Fibroblast of mammary gland (primary cell): ENCODE measurements at places on chromosomes 1 and 21.
A peak's percentile ranks its signal among the peaks of the same experiment; 100 is the strongest.

DNA sequence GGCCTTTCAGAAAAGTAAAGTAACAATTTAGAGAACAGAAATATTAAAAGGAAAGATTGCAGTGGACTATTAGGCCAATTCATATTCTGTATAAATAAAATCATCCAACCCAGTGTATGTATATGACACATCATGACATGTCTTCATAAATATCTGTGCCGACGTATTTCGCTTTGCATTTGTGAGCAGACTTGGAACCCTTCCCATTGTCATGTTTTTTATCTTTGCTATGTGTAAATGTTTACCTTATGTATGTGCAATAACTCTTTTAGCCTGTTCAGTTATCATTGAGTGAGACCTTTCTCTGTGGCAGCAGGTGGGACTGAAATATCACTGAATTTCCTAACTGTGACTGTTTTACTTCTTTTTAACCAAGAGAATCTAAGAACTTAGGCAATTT, 58.0 kb upstream of the FAM3B start:
- peak; percentile 52 for DNase-seq

DNA sequence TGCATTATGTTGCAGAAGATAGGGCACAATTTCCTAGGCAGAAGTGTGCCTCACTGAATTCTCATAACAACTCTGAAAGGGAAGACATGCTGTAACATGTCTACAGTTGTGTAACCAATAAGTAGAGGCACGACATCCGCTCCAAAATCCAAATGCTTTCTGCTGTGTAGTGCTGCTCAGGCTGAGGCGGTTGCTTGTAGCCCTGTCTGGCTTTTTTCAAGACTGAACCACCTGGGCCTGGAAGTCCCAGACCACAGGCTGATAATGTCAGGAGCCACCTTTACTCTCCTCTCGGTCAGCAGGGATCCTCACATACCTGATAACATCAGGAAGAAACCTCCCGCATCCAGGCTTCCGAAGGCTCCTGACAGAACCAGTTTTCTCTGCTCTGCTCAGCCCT, 10.9 kb downstream of the AKNAD1 start:
- DNase-seq: no peak

DNA sequence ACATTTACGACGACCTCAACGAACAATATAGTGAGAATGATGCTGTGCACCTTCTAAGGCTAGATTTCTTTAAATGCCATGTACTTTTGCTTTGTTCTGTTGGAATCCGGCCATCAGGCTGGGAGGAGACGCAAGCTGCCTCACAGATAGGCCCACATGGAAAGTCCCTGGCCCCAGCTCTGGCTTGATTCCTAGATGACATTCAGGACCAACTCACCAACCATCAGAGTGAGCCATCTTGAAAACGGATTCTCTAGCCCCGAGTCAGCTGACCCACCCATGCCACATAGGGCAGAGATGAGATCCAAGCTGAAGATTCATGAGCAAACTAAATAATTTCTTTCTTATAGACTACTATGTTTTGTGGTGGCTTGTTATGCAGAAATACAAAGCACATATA, 164.4 kb downstream of the ZNF281 start:
- DNase-seq: peak; percentile 54

GRCh38 chr1:92362970-92363369, 64.1 kb downstream of the RPAP2 start:
- no peak for DNase-seq

- no peak for DNase-seq
These were observed 3.2 kb upstream of the CD1C start for GRCh38 chr1:158286487-158286886.

GRCh38 chr21:15669247-15669646, 60.5 kb upstream of the USP25 start:
- DNase-seq: peak; percentile 38

DNA sequence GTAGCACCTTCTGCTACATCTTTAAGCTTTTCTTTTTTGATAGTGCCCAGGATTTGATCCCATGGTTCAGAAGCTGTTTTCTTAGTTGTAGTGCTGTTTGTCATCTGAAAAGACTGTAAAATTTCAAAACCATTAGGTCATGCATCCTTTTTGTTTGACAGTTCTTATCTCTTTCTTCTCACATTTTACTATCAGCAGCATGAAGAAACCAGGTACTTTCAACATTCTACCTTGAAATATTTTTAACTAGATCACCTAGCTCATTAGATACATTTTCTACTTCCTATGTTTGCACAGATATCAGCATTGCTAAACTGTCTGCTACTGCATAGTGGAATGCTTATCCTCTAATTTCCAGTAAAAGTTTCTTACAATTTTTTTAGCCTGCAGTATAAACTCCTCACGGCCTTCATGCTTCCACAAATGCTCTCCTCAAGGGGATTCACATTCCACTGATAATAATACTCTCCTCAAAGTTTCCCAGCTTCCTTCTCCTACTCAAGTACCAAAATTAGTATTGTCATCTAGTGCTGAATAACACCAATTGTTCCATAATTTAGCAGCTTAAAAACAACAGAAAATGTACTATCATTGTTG, 243.9 kb upstream of the ZRANB2 start:
- no peak for DNase-seq

DNA sequence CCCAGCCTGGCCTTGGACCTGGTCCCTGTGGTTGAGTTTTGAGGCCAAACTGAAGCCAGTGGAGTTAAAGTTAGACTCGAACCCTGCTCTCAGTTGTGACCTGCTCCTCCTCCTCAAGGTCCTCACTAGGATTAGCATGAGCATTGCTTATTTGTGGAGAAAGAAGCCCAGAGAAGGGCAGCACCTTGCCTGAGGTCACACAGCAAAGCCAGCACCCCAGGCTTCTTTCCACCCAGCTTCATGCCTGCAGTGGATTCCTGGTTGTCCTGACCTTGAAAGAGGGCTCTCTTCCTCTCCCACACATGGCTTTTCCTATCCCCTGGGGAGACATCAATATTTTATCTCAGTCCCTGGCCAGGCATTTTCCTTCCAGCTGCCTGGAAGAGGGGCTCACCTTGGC, 2.8 kb downstream of the LDLRAP1 start:
- DNase-seq: no peak

DNA sequence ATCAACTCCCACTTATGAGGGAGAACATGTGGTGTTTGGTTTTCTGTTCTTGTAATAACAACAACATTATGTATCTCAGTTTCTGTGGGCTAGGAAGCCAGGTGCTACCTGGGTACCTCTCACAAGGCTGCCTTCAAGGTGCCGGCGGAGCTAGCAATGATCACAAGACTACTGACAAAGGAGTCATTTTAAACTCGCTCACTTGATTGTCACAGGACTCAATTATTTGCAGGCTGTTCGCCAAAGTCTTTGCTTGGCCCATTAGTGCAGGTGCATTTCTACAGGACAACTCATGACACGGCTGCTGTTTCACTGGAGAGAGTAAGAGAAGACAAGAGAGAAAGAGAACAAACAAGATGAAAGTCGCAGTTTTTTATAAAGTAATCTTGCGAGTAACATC, 1237.4 kb upstream of the TMPRSS15 start:
- no peak for DNase-seq

- no peak for DNase-seq
These were observed 22.5 kb downstream of the TNFRSF1B start for GRCh38 chr1:12189328-12189682.

DNA sequence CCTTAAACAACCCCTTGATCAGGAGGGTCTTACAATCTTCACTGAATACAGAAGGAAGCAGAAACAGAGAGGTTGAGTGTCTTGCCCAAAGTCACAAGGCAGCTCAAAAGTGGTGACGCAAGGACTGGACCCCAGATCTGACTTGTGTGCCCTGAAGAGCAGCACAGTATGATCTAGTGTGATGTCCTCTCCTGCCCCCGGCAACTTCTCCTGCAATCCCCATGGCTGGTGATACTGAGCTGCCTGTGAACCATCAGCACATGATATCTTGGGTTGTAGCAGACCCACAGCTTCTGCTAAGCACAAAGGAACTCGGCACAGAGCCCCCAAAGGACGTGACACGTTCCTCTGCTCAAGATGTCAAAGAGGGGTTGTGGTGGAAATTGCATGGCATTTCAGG, 51.2 kb upstream of the EDN2 start:
- DNase-seq: no peak

DNA sequence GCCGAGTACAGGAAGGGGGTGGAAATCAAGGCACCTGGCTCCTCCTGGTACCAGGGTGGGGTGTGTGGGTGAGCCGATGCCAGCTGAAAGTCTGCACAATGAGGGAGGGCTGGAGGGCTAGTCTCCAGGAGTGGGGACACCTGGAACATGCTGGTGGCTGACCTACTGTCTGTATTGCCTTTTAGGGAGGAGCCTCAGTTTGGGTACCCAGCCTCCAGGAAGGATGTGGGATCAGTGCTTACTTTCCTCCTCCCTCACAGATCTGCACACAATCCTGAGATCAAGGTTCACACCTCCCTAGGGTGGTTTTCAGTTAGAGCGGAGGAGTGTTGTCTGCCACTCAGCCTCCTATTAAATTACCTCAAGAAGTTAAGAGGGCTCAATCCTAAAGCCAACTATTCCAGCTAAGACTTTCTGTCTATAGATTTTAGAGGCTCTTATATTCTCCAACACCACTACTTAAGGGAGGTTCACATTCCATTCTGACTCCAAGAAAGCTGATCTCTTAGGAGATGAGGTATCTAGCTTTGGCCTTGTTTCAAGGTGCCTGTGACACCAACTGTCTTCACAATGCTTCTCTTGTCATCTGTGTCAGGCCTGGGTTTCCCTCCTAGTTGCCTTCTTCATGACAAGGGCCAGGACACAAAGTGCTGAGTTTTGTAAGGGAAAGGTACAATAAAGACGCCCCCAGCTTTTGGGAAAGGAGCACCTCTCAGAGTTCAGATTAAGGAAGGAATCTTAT, 15.7 kb downstream of the SSR2 start:
- no peak for DNase-seq

DNA sequence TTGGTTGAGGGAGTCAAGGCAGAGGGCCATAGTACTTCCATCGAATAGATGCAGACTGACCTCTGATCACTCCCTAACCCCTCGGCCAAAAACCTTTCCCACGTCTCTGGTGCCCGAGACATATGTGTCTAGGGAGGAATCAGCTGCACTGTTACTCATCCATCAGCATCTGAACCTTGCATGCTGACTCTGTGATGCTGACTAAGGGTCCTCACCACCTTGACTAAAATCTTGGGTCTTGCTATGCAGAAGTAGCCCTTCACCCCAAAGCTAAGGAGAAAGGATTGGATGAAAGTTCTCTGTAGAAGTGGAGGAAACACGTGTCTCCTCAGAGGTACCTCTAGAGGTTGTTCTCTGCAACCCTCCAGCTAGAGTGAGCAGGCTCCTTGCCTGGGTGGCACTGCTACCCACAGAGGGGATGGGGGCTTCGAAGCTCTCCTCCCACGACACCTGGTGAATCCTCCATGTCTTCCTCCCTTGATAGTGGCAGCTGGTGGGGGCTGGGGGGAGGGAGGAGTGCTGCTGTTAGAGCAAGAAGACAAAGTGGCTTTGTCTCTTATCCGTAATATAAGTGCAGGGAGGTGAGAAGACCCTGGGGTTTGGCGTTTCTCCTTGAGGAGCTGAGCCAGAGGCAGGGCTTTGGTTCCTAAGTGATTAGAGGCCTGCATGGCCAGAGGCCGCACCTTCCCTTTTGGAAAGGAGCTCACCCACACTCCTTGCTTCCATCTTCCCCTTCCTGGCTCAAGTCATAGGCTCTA, 45.1 kb downstream of the ATP2B4 start:
- peak; percentile 60 for DNase-seq

- DNase-seq: no peak
These were observed 60.5 kb downstream of the GLIS1 start for GRCh38 chr1:53678507-53678906.

DNA sequence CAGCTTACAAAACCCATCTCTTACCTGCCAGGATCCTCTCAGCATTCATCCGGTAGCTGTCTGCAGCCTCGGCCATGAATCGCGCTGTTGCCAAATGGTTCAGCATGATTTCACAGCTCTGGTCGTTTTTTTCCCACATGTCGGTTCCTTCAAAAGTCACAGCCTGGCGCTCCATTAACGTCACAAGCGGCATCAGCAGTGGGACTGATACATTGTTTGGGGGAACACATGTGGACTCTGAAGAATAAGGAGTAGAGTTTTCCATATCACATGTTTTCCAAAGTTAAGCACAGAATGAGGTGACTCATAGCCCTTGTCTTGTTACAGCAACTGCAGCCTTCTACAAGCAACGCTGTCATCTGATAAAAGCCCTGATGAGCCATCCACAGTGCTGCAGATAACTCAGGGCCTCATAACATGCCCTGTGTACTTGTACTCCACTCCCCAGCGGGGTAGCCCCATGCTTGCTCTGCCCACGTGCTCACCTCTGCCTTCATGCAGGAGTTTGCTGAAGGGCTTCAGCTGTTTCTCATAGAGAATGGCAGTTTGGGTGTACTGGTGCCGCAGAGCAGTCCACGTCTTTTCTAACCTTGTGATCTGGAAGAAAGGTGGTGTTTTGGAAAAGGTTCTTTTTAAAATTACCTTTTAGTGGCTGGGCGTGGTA, 114.2 kb downstream of the BCAR3 start:
- peak; percentile 96 for DNase-seq

DNA sequence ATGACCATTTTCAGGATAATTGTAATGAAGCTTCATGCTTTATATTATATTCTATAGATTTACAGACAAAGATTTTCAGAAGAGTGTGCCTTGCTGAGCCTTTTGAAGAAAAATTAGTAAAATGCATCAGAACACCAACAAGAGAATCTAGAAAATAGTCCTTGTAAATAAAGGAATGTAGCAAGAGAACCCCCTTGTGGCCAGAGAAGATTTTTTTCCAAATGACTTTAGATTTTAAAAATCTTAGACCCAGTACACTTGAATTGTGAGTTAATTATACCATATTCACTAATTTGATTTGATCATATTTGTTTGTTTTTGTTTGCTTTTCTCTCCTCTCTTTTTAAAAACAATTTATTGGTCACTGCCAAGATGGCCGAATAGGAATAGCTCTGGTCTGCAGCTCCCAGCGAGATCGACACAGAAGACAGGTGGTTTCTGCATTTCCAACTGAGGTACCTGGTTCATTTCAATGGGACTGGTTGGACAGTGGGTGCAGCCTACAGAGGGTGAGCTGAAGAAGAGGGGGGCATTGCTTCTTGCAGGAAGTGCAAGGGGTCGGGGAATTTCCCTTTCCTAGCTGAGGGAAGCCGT, 12.8 kb upstream of the IFI44L start:
- DNase-seq: peak; percentile 64

GRCh38 chr1:95926331-95926730, 692.3 kb downstream of the RWDD3 start:
- DNase-seq: no peak

DNA sequence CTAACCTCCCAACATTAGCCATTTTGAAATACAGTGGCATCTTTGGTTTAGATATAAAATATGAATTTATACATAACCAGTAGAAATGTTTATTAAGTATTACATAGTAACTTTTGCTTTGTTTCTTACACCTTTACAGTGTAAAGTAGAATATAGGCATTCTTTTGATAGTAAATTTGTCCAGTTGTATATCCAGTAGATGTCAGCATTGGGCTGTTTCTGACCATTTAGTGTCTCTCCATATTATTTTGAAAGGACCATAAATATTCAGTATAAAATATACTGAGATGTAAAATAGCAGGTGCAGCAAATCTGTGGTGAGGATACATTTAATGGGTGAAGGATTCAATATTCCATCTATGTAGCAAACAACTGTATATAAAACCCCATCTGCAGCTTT, 115.8 kb upstream of the ZRANB2 start:
- peak; percentile 39 for DNase-seq
